AG09319 (cell line): ENCODE measurements at places on chromosomes 3 and 15.
A peak's percentile ranks its signal among the peaks of the same experiment; 100 is the strongest.

DNA sequence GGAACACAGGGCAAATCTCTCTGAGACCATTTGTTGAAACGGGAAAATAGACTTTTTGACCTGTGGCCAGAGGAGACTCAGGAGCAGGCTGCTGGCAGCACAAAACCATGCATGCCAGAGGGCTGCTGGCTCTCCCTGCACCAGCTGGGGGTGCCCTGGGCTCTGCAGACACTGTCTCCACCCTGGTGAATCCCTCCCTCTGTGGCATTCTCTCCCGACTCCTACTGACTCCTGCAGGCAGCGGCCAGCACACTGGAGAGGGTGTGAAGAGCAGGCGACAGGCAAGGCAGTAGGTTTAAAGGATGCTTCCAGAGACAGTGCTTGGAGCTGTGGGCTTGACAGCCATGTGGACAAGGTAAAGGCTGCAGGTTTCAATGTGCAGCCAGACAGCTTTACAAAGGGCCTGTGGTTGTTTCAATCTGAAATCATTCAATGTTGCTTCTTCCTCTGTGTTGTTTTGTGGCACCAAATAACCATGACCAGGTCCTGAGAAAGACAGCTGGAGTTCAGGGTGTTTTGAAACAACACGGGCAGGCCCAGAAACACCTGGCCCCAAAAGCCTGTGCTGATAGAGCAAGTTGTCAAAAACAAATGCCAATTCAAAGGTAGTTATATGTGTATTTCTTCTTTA is 431.0 kb upstream of the ATP10A start:
- DNase-seq, result no peak

DNA sequence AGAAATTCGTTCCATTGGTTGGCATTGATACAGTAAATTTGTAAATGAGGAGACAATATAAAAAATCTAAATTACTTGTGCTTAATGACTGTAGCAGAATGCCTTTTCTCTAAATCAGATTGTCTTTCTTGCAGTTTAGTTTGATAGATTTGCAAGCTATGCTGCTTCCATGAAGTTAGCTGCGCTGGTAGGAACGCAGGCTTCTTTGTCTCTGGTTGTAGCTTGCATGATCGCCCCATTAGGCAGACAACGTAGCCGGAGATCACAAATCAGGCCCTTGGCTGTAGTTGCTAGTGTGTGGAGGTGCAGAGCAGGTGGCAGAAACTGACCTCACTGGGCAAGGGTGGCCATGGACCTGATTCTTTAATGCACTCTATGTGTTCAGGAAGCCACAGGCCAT is 6.1 kb downstream of the ZIC1 start:
- DNase-seq, result no peak

GRCh38 chr3:134258761-134259347 is 8.2 kb upstream of the RYK start:
- no peak for DNase-seq

DNA sequence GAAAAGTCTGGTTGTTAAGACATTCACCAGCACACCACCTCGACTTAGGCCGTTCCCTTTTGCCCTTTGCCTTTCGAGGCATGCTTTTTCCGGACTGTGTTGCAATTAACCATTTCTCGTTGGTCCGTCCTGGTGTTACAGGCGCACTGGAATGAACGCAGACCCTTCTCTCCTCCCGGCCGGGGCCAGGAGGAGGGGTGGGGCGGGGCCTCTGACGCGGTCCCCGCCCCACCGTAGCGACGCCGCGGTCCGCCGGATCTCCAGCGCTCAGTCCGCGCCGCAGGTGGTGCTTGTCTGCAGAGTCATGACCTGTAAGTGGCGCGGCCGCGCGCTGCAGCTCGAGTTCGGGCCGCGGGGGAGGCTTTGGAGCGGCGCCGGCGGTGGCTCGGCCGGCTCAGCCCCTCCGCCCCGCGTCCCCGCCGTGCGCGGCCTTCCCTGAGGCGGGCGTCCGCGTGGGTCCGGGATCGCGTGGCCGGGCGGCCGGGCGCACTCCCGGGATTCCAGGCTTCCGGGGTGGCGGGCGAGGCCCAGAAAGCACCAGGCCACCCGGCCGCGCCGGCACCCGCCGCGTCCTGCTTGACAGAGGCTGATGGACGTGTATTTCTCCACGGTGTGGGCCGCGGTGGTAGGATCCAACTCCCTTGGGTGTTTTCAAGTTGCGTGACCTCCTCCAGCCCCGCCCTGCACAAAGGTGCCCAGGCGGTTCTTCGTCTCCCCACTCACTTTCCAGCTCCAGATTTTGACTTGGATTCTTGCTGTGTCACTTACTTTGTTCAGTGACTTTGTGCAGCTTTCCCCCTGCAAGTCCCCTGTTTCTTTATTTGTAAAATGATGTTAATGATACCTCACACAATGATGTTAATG is at the start of gene NIT2:
NIT2 (plus strand) TSS at position 270 of the 864 bp plus-strand sequence; CDS start at position 305, 35 bp downstream.
- peak; percentile 37 for DNase-seq

DNA sequence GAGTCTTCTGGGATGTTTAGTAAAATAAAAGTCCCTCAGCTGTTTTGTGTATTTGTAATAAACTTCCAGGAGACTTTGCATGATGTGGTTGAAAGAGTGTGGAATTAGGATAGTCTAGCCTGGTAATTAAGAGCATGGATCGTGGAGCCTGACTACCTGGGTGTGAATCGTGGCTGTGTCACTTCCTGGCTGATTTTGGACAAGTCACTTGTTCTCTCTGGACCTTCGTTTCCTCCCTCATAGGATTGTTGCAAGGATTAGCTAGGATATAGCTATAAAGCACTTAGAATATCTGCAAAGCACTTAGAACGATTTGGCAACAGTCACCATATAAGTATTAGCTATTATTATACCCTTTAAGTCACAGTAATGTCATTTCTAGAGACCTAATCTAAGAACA is 40.2 kb downstream of the SLMAP start:
- DNase-seq, result no peak

GRCh38 chr3:169382309-169382708 is 281.2 kb downstream of the MECOM start:
- DNase-seq, result no peak

DNA sequence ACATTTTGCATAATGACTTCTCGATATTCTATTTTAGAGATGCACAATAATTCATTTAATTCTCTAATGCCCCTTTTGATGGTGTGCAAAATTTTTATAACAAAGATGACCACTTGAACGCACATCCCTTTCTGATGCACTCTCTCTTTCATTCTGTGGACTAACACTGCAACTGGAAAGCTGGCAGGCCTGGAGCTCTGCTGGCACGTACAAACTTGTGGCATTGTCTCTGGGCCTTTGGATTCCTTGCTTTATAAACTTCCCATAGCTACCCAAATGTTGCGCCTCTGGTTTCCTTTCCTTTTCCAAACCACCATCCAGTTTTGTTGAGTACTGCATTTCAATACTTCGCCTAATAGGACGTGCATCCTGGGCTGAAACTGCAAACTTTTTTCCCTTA is 194.5 kb upstream of the CFAP20DC start:
- DNase-seq, result no peak

DNA sequence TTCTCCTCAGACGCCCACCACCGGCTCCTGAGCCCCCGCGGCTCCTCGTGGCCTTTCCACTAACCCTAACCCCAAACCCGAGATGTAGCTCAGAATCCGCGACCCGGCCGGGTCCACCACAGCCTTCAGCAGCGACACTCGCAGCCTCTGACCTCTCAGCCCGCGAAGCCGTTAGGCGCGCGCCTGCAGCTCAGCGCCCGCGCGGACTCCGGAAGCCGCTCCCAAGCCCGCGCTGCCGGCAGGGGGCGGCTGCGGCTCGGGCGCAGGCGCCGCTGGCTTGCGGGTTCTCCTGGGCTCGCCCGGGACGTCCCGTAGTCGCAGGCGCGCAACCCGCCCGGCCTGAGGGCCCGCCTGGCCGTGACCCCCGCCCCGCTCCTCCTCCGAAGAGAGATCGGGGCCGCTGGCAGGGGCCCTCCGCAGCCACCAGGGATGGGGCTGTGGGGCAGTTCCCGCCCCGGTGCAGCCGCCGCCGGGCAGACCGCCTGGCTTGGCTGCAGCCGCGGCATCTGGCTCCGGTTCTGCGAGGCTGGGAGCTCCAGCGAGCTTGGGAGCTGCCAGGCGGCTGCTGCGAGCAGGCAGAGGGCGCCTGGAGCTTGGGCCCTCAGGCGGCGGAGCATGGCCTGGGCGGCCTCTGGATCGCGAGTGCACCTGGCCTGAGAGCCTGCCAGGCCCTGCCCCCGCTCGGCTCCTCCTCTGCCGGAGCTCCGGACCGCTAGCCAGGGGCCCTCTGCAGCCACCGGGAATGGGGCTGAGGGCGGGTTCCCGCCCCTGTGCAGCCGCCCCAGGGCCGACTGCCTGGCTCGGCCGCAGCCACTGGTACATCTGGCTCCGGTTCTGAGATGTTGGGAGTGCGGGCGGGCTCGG is 120.7 kb downstream of the LMLN start:
- DNase-seq, result peak; percentile 19

DNA sequence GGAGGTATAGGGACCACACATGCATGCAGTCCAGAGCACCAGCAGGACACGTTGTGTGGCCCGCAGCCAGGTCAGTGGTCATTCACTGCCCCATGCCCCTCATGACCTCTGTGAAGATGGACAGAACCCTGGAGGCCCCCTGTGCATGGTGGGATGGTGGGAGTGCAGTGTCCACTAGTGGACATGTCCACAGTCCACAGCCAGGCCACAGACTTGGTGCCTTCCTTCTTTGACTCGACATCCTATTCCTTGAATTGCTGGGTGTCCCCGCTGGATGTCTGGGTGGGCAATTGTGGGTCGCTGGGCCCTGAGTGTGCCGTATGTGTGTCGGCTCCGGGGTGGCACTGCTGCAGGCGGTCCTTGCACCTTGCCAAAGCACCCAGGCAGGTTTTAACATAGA is 35.7 kb downstream of the KLF15 start:
- no peak for DNase-seq

- DNase-seq, result peak; percentile 2
Observed at GRCh38 chr15:59917504-59918157, 86.5 kb upstream of the FOXB1 start.

- no peak for DNase-seq
Observed at GRCh38 chr3:86771741-86772512, 219.0 kb downstream of the VGLL3 start.

- no peak for DNase-seq
Observed at GRCh38 chr3:59425942-59426341, 376.1 kb upstream of the CFAP20DC start.

DNA sequence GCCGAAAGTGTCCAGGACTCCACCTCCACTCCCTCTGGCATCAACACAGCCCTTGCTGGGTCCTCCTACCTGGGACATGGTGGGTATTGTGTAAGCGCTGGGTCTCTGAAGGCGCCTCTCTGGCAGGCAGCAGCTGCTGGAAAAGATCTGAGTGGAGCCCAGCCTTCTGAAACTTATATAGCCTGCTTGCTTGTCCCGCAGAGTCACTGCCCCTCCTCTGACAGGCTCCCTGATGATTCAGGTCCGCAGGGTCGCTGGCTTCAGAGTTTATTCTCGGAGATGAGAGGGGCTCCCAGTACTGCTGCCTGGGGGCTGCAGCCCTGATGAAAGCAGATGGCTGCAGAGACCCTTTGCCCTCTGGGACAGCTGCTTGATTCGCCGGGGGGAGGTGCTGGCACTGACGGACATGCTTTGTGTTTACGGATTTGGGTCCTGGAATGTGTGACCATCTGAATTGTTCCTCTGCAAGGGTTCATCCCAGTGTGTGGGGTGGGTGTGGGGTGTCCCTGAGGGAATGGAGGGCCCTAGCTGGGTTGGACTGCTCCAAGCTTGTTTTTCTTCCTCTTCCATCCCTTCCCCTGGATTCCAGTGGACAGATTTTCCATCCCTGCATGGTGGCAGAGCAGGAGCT is at the start of gene MUSTN1:
MUSTN1 (minus strand) TSS at position 149 of the 631 bp plus-strand sequence; CDS start at position 78, 71 bp downstream.
- no peak for DNase-seq

DNA sequence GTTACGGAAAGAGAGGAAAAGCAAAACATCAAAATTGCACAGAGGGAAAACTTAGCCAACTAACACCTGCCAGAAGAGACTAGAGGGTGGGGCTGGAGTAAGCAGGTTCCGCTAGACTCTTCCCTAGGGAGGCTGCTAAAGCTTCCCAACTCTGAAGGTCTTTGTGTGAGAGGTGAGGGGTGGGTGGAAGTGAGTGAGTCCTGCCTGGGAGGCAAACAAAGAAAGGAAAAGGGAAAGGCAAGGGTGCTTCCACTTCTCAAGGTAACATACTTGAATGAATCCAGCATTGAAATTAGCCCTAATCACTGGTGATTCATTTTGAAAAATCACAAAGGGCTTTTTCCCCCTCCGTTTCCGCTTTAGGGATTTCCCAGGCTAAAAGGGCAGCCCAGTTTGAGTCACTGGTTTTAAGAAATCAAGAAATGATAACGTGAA is 220.5 kb upstream of the ADAMTS9 start:
- no peak for DNase-seq

DNA sequence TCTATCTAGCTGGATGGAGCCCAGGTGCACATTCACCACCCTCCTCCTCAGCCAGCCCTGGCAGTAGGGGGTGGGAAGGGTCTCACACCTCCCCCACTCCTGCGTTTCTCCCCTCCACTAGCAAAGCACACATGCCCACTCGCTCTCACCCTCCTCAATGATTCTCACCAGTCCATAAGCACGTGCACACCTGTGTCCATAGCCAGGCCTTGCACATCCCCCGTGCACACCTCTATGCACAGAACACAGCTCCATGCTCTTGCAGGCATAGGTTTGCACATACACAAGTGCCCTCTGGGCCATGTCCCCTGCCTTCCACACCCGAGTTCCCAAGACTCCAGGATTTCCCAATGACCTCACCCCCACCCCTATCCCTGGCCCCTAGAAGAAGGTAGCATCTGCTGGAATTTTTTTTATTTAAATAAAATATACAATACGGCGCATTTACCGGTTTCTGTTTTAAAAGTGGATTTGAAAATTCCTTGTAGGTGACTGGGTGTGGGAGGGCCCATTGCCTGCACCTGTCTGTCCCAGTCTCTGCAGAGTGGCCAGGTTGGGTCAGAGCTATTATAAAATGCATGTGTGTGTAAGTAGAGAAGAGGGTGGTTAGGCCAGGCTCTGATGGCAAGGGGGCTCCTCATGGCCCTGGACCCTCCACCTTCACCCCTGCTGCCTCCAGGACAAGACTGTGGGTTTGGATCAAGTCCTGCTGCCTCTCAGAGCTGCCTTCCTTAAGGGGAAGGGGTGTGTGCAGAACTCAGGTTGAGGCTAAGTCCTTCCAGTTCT is 49.1 kb downstream of the HCN4 start:
- no peak for DNase-seq

- DNase-seq, result no peak
Observed at GRCh38 chr15:31266712-31267111, 59.9 kb upstream of the KLF13 start.

- no peak for DNase-seq
Observed at GRCh38 chr3:128210711-128211110, 57.4 kb downstream of the EEFSEC start.
